ENCODE measurements at places on chromosomes 7 and 10. TPM values are rescaled to one million over a fixed set of nuclear protein-coding genes. Genes with fewer than 3 reads are reported as not detected.

- H3K27ac ChIP-seq = peak overlapping the region; percentile 68
- H3K36me3 ChIP-seq = no peaks in the 10 kb centered on the region
- H3K4me3 ChIP-seq = peak overlapping the region; percentile 23
- no peak for DNase-seq
- no peaks in the 10 kb centered on the region for H3K27me3 ChIP-seq
- peaks cover 13% of the 10 kb centered on the region for H3K4me1 ChIP-seq
Measured at GRCh38 chr7:96636342-96636860, 73.2 kb downstream of the SEM1 start.

The OR2A7 gene
- not detected for total RNA-seq

DNA sequence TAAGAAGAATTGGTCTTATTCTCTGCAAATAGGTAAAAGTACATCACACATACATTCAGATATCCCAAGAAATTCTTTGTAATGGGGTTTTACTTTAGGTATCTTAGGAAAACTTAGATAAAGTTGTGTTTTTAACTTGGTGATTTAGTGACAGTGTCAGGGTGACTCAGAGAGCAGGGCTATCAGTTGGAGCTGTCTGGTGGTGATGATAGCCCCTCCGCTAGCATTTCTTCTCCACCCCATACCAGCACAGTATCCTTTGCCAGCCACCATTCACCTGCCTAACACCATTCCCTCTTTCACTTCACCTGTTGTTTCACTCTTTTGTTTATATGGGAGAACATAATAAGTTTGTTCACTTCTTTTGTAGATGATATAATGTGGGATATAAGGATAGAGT is 30.4 kb downstream of the VPS50 start:
- no peak for DNase-seq
- H3K4me1 ChIP-seq = no peaks in the 10 kb centered on the region
- no peak overlapping the region for H3K27ac ChIP-seq
- H3K27me3 ChIP-seq = no peaks in the 10 kb centered on the region

The CRTAC1 gene
- 0.15 TPM for total RNA-seq

The FAM13C gene
- 1.0 TPM for total RNA-seq

DNA sequence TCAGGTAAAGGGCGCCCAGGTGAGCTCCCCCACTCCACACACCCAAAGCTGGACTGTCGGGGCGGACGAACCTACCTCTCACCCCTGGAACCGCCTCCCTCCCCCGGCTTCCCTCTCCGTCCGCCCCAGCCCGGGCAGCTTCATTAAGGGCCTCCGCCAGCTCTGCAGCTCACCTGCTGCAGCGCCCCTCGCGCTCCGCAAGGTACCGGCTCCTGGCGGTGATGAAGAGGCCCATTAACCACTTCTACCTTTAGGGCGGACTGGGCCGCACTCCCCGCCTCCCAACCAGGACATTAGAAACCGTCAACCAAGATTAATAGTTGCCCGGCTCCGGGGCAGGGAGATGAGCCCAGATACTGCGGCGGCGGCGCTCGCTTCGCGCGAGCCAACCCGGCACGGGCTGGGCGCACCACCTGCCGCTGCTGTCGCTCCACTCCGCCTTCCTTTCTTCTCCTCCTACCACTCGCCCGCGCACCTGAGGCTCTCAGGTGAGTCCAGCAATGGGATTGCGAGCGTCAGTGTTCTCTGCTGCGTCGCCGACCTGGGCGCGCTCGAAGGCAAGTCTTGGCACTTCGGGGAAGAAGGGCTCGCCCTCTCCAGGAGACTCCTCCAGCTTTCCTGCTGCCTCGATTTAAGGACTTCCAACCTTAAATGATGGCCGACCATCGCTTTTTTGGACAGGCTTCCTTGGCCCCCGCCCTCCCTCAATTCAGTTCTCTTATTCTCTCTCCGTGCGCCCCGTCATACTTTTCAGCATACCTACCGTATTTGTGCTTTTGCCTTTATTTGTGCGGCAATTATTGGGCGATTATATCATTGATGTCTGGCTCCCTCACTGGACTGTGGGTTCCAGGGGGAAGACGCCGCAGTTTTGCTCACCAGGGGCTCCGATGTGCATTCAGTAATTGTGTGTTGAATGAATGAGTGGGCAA is 13.6 kb upstream of the KAZALD1 start:
- H3K4me1 ChIP-seq = peaks cover 9% of the 10 kb centered on the region
- H3K27ac ChIP-seq = no peak overlapping the region
- no peaks in the 10 kb centered on the region for H3K36me3 ChIP-seq
- DNase-seq = no peak

DNA sequence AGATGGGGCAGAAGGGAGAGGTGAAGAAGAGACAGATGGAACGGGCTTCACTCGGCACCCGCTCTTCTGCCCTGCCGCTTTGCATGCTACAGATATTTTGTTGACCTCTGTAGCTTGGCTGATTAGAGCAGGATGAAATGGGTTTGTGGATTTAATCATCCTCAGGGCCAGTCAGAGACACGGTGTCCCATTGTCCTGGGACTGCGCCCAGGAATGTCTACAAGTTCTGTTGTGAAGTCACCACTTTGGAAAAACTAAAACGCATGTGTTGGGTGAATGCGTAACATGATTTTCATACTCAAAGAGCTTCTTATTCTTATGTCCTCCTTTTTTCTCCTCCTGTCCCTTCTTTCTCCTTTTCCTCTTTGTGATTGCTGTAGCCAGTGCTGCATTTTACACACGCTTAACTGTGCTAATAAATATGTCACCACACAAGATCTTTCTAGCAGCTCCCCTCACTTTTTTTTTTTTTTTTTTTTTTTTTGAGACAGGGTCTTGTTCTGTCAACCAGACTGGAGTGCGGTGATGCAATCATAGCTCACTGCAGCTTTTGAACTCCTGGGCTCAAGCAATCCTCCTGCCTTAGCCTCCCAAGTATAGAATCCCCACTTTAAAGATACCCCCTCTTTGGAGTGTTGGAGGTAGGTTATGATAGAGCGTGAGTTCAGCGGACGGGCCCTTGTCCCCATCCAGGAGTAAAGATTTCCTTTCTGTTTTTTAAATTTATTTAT is 3.4 kb downstream of the CPA4 start:
- no peaks in the 10 kb centered on the region for H3K36me3 ChIP-seq
- DNase-seq = no peak
- no peak overlapping the region for H3K4me3 ChIP-seq
- no peaks in the 10 kb centered on the region for H3K4me1 ChIP-seq
- no peaks in the 10 kb centered on the region for H3K27me3 ChIP-seq

GRCh38 chr10:25017154-25017590 is 760 bp downstream of the THNSL1 start:
- H3K27me3 ChIP-seq = no peaks in the 10 kb centered on the region
- peak overlapping the region; percentile 86 for H3K4me3 ChIP-seq
- no peak for DNase-seq
- peak overlapping the region; percentile 95 for H3K27ac ChIP-seq

GRCh38 chr10:124446830-124447750 is 2.7 kb downstream of the NKX1-2 start:
- H3K27ac ChIP-seq = no peak overlapping the region
- DNase-seq = no peak
- peak overlapping the region; percentile 56 for H3K4me3 ChIP-seq
- peaks cover 8% of the 10 kb centered on the region for H3K27me3 ChIP-seq

- no peak for DNase-seq
- H3K27ac ChIP-seq = no peak overlapping the region
- H3K36me3 ChIP-seq = no peaks in the 10 kb centered on the region
- no peaks in the 10 kb centered on the region for H3K4me1 ChIP-seq
Measured at GRCh38 chr7:157622000-157622399, 285.2 kb downstream of the DNAJB6 start.

- no peaks in the 10 kb centered on the region for H3K27me3 ChIP-seq
- DNase-seq = no peak
- H3K36me3 ChIP-seq = no peaks in the 10 kb centered on the region
- H3K27ac ChIP-seq = peak overlapping the region; percentile 62
Measured at GRCh38 chr10:122280156-122280555, 9.1 kb downstream of the BTBD16 start.

GRCh38 chr7:150374472-150374871 is 4.7 kb upstream of the ZNF775 start:
- DNase-seq = no peak
- no peaks in the 10 kb centered on the region for H3K27me3 ChIP-seq
- H3K4me1 ChIP-seq = peaks cover 56% of the 10 kb centered on the region
- H3K4me3 ChIP-seq = no peak overlapping the region
- H3K27ac ChIP-seq = peak overlapping the region; percentile 60

The GNB2 gene
- total RNA-seq = 87.1 TPM

DNA sequence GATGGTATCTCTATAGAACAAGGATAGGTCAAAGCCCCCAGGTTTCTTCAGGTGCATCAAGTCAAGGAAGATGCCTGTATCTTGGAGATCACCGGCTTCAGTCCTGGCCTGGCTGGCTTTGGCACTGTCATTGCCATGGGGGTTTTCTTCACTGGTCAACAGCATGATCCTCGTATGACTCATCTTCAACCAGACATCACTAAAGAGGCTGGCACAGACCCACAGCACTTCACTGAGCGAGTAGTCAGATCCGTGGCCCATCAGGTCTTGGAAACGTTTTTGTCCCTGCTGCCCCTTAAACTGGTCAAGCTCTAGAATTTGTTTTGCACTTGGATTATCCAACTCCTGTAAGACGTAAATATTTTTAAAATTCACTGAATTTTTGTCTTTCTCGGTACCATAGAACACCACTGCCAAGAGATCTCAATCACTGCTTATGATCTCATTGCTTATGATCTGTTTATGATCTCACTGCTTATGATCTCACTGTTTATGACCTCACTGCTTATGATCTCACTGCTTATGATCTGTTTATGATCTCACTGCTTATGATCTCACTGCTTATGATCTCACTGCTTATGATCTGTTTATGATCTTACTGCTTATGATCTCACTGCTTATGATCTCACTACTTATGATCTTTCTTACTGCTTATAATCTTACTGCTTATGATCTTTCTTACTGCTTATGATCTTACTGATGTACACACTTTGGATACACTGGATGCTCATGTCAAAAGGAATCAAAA is 135.2 kb downstream of the CYP26A1 start:
- no peak overlapping the region for H3K4me3 ChIP-seq
- H3K36me3 ChIP-seq = no peaks in the 10 kb centered on the region
- DNase-seq = no peak
- no peak overlapping the region for H3K27ac ChIP-seq
- no peaks in the 10 kb centered on the region for H3K27me3 ChIP-seq

GRCh38 chr7:142749218-142749993 is at the start of gene PRSS1:
Gene PRSS1 (plus strand): TSS chr7:142749472. CDS start chr7:142749485, 13 bp downstream.
- no peak for DNase-seq
- H3K4me1 ChIP-seq = no peaks in the 10 kb centered on the region
- H3K27me3 ChIP-seq = no peaks in the 10 kb centered on the region

The ANK3 gene
- 44.8 TPM for total RNA-seq

DNA sequence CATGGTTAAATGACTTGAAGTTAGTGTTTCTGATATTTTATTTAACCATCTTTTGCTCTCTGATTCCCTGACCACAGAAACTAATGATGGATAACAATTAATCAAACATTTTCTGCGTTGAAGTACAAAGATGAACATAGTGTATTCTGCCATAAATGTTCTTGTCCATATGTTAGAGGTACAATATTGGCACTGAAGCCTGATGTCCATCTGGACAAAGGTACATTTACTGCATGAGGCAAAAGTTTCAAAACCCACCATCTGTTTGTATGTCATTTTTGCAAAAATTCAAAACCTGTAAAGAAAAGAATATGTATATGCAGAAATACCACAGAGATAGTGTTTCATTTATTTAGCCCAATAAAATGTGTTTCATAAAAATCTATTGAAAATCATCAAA is 861.5 kb downstream of the ANKRD7 start:
- no peak overlapping the region for H3K27ac ChIP-seq
- H3K4me1 ChIP-seq = no peaks in the 10 kb centered on the region
- no peak overlapping the region for H3K4me3 ChIP-seq
- no peaks in the 10 kb centered on the region for H3K36me3 ChIP-seq

- no peaks in the 10 kb centered on the region for H3K27me3 ChIP-seq
- H3K4me1 ChIP-seq = peaks cover 92% of the 10 kb centered on the region
- DNase-seq = no peak
- no peaks in the 10 kb centered on the region for H3K36me3 ChIP-seq
- H3K4me3 ChIP-seq = no peak overlapping the region
Measured at GRCh38 chr7:833601-834258, 1.5 kb downstream of the SUN1 start.

The FAM237B gene
- not detected for total RNA-seq

The LIPJ gene
- not detected for total RNA-seq
